ENCODE measurements at places on chromosomes 2 and 18.

GRCh38 chr18:36576339-36576738, 252.5 kb downstream of the TPGS2 start:
- DNase-seq, result no peak

DNA sequence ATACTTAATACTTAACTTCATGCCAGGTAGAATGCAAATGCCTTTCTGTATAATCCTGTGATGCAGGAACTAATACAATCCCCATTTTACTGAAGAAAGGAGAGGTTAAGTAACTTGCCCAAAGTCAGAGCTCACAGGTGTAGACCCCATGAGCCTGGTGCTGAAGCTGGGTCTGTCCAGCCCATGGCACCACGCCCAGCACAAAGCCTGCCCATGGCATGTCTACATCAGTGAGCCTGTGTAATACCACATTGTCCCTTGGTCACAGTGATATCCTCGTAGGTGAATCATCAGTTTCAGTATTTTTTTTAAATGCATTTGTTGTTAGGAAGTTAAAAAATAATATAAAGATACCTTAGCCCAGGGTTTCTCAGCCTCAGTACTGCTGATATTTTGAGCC, 69.9 kb upstream of the MCFD2 start:
- no peak for DNase-seq

DNA sequence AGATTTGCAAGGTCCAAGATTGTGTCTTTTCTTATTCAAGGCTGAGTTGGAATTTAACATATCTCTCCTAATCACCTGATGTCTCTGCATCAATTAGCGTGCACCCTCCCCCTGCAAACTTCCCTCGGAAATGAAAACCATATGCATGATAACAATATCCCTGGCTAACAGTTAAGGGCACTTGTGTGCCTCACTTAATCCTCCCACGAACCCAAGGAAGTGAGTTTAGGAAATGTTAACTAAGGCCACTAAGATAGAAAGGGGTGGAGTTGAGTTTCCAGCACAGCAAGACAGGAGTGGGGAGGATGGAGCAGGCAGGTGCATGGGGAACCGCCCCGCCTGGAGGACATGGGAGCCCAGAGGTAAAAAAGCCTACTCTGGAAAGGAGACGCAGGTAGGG, 52.4 kb upstream of the PTMA start:
- no peak for DNase-seq

DNA sequence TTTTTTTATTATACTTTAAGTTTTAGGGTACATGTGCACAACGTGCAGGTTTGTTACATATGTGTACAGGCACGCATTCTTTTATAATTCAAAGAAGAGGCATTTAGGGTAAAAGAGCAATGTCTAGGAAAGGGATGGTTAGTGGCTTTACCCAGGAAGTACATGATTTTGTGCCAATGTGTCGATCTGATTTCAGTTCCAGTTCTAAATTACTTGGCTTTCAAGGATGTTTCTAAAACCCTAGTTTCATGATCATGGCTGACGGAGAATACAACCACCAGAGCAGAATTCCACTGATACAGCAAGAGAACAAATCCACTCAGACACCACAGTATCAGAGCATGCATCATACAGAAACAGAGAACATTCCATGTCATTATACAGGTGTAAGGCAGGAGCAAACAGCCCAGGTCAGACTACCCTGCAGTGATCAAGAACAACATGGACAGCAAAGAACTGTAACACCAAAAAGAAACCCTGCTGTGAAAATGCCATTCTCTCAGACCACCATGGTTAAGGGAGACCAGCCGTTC, 116.7 kb upstream of the STK17B start:
- DNase-seq, result no peak

DNA sequence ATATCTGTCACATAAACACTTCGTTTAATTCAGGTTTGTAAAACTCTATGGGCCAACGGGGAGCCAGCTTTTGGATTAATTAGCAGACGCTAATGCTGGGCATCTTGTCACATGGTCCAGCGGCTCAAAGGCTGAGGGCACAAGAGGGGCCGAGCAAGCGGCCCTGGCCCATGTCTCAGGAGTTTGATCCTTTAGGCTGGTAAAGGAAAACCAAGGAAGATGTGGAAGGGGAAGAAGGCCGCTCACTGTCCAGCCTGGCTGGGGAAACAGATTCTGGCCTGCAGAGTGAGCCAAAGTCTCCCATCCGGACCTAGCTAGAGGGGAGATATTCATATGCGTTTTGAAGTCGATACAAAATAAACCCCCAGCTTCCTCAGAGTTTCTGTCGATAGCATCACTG, 248.6 kb upstream of the SIX2 start:
- no peak for DNase-seq

GRCh38 chr18:70720607-70721006, 431.8 kb downstream of the SOCS6 start:
- no peak for DNase-seq

DNA sequence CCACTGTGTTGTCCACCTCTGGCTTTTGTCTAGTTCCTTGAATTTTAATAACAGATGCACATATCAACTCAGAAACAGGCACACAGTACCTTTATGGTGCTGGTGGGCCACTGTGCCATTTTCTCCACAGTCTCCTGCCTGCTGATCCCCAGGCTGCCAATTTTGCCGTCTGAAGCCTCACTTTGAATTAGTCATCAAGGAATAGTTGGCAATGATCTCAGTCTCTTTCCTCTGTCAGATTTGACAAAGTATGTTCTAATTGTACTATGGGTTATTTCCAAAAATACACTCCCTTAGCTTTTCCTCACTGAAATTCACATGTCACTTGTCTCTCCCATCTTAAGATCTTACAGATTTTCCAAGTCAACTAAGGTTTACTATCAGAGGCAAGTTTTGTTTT, 140.7 kb downstream of the ZNF516 start:
- DNase-seq, result no peak

- DNase-seq, result no peak
These were observed 114.2 kb upstream of the EML6 start for GRCh38 chr2:54609241-54609640.

GRCh38 chr2:126981476-126981875, 82.8 kb downstream of the TEX51 start:
- no peak for DNase-seq

GRCh38 chr2:172674968-172675303, 60.7 kb upstream of the RAPGEF4 start:
- no peak for DNase-seq

- DNase-seq, result no peak
These were observed 284 bp downstream of the TIMM21 start for GRCh38 chr18:74148543-74149070.

- DNase-seq, result no peak
These were observed 466.3 kb downstream of the THSD7B start for GRCh38 chr2:137231628-137232027.

GRCh38 chr2:121372082-121372481, 87.1 kb upstream of the TFCP2L1 start:
- DNase-seq, result no peak

GRCh38 chr2:233267516-233268245, 16.2 kb downstream of the ATG16L1 start:
- no peak for DNase-seq

- no peak for DNase-seq
These were observed 2.4 kb upstream of the CNNM3 start for GRCh38 chr2:96813656-96814055.
